ENCODE measurements at places on chromosomes 5 and 9. TPM values are rescaled to one million over a fixed set of nuclear protein-coding genes. Genes with fewer than 3 reads are reported as not detected.
A peak's percentile ranks its signal among the peaks of the same experiment; 100 is the strongest.

HTR1A gene
- not detected for total RNA-seq

RNF145 gene
- 102 TPM for total RNA-seq

FGD3 gene
- total RNA-seq, result 1.1 TPM

ADCY2 gene
- 1.5 TPM for total RNA-seq

EGFLAM gene
- total RNA-seq, result 29.6 TPM

GRCh38 chr9:72497447-72498046 lies 23.9 kb upstream of the TMC1 start:
- no peak for DNase-seq
- no peak overlapping the region for H3K4me3 ChIP-seq
- H3K27ac ChIP-seq, result no peak overlapping the region
- H3K4me1 ChIP-seq, result no peaks in the 10 kb centered on the region
- H3K36me3 ChIP-seq, result no peaks in the 10 kb centered on the region
- H3K27me3 ChIP-seq, result no peaks in the 10 kb centered on the region

GRCh38 chr5:158534203-158534602 lies 565.5 kb downstream of the EBF1 start:
- H3K27ac ChIP-seq, result no peak overlapping the region
- no peaks in the 10 kb centered on the region for H3K4me1 ChIP-seq
- H3K27me3 ChIP-seq, result no peaks in the 10 kb centered on the region
- H3K4me3 ChIP-seq, result no peak overlapping the region

GRCh38 chr9:116717150-116717549 lies 30.0 kb downstream of the TRIM32 start:
- H3K27ac ChIP-seq, result no peak overlapping the region
- no peaks in the 10 kb centered on the region for H3K36me3 ChIP-seq
- H3K4me1 ChIP-seq, result peaks cover 6% of the 10 kb centered on the region
- no peak for DNase-seq
- H3K27me3 ChIP-seq, result no peaks in the 10 kb centered on the region

- H3K27me3 ChIP-seq, result peaks cover 26% of the 10 kb centered on the region
- no peak for DNase-seq
- peaks cover 20% of the 10 kb centered on the region for H3K36me3 ChIP-seq
- no peak overlapping the region for H3K27ac ChIP-seq
- H3K4me1 ChIP-seq, result no peaks in the 10 kb centered on the region
Observed at GRCh38 chr9:40927851-40928802, 200.4 kb downstream of the FOXD4L6 start.

- peaks cover 6% of the 10 kb centered on the region for H3K4me1 ChIP-seq
- H3K36me3 ChIP-seq, result no peaks in the 10 kb centered on the region
- no peaks in the 10 kb centered on the region for H3K27me3 ChIP-seq
- H3K4me3 ChIP-seq, result no peak overlapping the region
Observed at GRCh38 chr5:52738095-52738506, 49.6 kb upstream of the ITGA1 start.

DNA sequence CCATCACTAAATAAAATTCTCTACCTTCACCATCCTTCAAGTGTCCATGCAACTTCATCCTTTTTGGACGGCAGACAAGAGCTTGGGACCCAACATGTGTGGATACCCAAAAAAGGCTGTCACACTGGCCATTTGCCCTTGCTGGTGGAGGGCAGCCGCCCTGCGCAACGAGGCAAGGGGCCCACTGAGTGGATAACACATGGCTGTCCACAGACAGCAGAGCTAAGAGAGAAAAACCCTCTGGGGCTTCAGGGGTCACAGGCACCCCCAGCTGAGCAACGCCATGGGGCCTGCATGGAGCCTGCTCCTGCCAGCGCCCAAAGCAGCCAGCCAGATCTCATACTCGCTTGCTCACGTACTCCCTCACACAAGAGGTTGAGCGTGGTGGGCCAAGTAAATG lies 205.9 kb upstream of the NREP start:
- no peak overlapping the region for H3K27ac ChIP-seq
- no peaks in the 10 kb centered on the region for H3K4me1 ChIP-seq
- no peak overlapping the region for H3K4me3 ChIP-seq
- H3K27me3 ChIP-seq, result peaks cover 1% of the 10 kb centered on the region
- H3K36me3 ChIP-seq, result no peaks in the 10 kb centered on the region

DNA sequence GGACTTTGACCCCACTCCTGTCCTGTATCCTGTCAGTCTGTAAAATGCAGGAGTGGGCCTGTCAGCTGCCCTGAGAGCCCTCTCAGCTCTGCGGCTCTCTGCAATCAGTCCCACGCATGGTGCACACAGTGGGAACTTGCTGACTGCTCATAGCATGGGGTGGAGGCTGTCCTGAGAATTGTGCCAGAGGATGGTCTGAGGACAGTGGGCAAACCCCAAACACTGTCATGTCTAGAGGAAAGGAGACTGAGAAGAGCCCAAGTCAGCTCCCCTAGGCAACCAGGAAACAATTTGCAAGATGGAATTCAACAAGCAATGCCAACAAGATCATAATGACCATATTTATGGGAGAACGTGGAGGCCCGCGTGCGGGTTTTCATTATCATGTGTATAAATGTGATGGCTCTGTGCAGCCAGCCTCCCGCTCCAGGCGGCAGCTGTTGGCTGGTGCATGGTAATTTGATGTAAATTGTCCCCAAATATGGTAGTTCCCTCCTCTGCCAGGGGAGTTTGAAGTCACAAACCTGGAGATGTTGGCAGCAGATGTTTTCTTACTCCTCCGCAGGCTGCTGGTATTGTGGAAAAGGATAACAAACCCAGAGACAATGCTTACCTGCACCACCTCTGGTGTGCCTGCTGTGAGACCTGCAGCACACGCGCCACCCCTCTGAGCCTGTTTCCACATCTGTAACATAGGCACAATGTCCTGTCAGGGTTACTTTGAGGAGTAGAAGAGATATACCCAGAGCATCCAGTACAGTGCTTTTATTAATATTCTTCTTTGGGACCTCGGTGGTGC lies 39.8 kb upstream of the ALDH1B1 start:
- DNase-seq, result no peak
- H3K27me3 ChIP-seq, result peaks cover 1% of the 10 kb centered on the region
- no peaks in the 10 kb centered on the region for H3K36me3 ChIP-seq

DNA sequence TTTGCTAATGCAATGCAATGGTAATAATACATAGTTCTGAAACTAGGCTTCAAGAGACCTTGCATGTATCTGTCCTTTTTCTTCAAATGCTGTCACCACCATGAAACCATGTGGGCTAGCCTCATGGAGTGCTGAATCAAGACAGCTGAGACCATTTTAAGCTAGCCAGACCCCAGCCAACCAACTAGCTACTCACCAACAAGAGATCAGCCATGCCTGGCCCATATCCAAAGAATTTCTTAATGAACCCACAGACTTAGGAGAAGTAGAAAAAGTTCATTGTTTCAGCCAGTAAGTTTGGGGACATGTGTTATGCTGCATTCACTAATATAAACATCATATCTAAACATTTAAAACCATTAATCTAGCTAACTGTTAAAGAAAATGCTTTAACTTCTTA lies 139.8 kb upstream of the EDIL3 start:
- no peaks in the 10 kb centered on the region for H3K4me1 ChIP-seq
- no peaks in the 10 kb centered on the region for H3K27me3 ChIP-seq
- no peak overlapping the region for H3K4me3 ChIP-seq

DNA sequence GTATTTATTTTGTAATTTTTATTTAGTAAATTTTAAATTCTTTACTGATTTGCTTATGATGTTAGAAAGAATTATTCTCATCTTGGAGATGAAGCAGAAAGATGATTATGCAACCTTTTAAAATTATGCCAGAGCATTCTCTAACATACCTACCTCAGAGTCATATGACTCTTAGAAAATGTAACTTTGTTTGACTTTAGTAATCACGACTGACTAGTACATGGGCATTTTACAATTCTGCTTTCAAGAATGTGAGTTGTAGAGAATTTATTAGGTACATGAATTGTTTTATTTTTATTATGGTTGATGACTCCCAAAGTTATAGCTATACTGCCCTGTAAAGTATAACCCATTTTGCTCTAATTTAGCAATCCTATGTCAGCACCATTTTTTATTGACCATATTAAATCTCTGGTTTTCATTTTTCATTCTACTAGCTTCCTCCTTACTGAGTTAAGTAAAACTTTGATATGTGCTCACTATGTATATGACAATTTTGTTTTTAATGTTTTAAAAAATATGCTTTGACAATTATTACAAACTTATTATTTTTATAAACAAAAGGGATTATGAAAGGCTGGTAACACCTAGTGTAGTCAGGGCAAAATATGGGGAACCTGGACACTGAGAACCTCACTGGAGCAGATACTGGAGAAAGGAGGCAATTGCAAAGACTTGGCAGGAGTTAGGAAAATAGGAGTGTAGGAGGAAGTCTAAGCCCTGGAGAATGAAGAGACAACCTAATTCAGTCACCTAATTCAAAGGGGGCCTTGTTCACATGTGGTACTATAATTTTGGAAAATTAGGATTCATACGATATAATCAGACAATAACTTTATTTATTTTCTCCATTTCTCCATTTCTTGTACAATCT lies 249.7 kb upstream of the DAB2 start:
- no peaks in the 10 kb centered on the region for H3K27me3 ChIP-seq
- H3K27ac ChIP-seq, result no peak overlapping the region
- peaks cover 4% of the 10 kb centered on the region for H3K4me1 ChIP-seq
- no peak for DNase-seq

DNA sequence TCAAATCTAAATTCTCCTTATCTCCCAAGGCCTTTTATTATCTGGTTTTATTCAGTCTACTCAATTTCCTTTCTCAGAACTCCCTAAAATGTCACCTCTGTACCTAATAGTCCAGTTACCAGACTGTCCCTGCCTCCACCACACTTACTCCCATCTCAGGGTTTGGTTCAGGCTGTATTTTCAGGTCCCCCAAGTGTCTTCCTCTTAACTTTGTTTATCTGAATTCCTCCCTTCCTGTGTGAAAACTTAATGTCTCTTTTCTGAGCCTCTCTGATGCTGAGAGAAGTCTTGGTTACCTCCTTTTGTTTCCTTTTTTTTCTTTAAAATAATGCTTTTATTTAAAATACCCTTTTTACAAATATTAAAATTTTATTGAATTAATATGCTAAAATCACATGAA lies 133.4 kb downstream of the PAM start:
- H3K4me3 ChIP-seq, result peak overlapping the region; percentile 62
- no peaks in the 10 kb centered on the region for H3K36me3 ChIP-seq
- H3K27me3 ChIP-seq, result no peaks in the 10 kb centered on the region
- peaks cover 24% of the 10 kb centered on the region for H3K4me1 ChIP-seq
- DNase-seq, result no peak
- H3K27ac ChIP-seq, result peak overlapping the region; percentile 79

GRCh38 chr5:176383248-176383905 lies 5.0 kb downstream of the NOP16 start:
- peaks cover 2% of the 10 kb centered on the region for H3K27me3 ChIP-seq
- H3K4me1 ChIP-seq, result peaks cover 11% of the 10 kb centered on the region
- no peak overlapping the region for H3K27ac ChIP-seq

DNA sequence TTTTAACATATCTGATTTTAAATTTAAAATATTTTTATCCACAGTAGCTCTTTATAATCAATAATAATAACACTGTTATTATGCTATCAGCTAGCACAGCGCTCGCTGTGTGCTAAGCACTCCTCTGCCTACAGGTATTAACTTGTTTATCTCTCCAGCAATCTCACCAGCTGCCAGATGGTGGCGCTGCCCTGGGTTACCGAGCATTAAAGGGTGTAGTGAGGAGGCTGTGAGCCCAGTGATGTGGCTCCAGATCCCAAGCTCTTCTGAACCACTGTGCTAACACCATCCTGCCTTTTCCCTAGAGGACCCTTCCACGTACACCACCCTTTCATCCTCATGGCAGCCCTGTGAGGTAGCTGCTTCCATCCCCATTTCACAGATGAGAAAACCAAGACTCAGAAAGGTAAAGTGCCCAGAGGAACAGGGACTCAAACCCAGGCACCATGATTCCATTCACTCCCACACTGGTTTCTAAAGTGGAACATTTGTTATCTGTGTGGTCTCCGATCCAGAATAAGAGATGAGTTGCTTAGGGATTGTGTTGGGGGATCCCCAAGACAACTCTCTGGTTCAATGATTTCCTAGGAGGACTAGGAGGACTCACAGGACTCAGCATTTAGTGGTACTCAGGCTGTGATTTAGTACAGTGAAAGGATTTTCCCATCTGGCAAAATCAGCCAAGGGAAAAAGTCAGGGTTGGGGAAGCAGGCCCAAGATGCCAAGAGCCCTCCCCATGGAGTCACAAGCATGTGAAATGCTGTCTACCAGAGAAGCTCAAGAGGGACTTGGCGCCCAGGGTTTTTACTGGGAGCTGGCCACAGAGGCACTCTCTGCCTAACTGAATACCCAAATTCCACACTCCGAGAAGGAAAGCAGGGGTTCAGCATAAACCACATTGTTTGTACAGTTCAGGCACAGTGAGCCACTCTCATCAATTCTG lies 7.0 kb downstream of the IGFBPL1 start:
- H3K4me1 ChIP-seq, result peaks cover 3% of the 10 kb centered on the region
- no peak overlapping the region for H3K4me3 ChIP-seq
- DNase-seq, result peak; percentile 70
- peaks cover 1% of the 10 kb centered on the region for H3K27me3 ChIP-seq

- no peaks in the 10 kb centered on the region for H3K36me3 ChIP-seq
- peaks cover 9% of the 10 kb centered on the region for H3K4me1 ChIP-seq
- peaks cover 2% of the 10 kb centered on the region for H3K27me3 ChIP-seq
Observed at GRCh38 chr5:40551496-40552491, 127.9 kb upstream of the PTGER4 start.

All from endothelial cell (in vitro differentiated cells).